CD4-positive, alpha-beta T cell treated with Interleukin-21 for 1 hour (primary cell): ENCODE measurements at places on chromosomes 5 and 9.

DNA sequence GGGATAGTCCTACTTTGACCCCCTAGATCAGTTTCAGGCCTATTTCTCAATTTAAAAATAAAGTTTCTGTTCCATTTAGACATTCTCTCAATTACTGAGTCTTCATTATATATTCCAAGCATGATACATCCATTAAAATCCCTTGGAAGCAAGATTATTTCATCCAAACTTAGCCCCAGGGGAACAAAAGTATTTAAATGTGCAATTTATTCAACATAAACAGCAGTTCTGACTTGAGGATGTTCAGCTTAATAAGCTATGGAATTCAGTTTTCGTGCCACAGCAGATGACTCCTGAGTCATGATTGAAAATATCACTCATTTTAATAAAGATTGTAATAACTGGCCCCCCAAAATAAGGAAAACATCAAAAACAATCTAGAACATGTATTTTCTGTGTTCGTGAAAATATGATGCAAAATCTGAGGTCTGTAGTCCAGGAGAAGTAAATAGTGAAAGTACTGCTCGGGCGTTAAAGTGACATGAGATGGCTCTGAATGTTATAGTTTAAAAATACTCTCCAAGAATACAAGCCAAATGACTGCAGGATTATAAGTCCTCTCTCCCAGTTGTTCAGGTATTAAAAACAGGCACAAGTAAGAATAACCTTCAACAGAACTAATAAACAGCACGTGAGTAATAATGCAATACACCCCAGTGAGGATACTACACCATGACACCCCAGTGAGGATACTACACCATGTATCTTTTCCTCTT is 67.1 kb downstream of the RETREG1 start:
- DNase-seq: no peak

DNA sequence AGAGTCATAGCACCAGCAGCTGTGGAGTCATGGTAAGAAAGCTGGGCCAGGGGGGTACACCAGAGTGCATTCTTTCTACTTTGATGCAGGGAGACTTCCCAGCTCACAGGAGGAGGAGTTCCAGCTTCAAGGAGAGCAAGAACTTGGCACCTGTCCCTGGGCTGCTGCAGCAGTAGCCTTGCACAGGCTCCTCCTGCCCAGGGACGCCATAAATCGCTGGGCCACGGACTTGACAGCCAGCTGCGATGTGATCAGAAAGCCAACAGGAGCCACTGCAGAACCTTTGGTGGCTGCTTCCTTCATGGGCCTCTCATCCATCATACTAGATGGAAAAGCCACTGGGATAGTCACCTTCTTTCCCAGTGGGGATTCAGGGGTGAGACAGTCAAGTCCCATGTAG is 234.7 kb downstream of the NMUR2 start:
- DNase-seq: no peak

DNA sequence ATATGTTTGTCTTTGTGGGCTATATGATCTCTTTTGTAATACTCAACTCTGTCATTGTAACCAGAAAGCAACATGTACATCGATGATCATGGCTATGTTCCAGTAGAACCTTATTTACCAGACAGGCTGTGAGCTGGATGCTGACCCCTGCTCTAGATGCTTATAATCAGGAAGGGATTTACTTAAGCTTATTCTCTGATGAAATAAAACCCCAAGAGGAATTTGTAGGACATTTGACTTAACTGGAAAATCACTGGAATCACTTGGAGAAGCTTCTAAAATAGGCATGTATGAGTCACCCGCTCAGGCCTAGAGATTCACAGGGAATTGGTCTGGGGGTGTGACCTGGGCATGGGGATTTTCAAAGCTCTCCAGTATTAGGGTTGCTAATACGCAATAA is 285.8 kb upstream of the ZNF608 start:
- DNase-seq: no peak

DNA sequence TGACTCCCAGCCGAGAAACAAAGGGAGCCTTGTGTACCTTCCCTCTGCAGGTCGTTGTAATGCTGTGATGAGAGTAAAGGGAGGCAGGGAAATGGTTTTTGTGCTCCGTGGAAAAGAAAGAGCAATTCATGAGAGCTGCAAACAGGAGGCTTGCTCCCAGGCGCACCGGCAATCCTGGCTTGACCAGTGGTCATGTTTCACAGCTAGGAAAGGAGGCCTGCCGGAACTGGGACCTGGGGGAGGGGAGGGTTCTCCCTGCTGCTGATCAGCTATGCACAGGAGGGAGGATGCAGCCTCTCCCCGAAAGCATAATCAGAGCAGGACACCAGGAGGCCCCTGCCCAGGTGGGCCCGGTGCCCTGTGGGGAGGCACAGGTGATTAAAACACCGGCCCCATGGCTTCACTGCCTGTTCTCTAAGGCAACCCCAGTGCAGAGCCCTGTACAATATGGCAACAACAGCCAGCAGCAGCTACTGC is 131.3 kb downstream of the ZDHHC21 start:
- DNase-seq: no peak

DNA sequence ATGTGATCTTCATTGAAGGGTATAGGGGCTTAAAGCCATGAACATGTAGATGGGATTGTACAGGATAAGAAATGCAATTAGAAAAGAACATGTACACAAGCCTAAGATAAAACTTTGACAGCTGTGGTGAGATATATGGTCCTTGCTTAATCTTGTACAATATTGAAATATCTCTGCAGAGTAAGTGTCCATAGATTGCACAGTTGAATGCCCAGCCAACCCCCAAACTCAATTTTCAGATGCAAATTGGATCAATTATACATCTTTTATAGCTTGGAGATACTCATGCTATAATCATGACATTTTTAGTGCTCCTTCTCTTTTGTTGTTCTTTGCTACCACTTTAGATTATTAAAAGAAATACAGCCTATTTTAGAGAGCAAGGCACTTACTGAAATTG is 59.5 kb upstream of the CHSY3 start:
- no peak for DNase-seq

GRCh38 chr5:132223861-132224260 is 3.8 kb downstream of the P4HA2 start:
- DNase-seq: no peak

GRCh38 chr9:19615036-19615624 is 173.7 kb downstream of the SLC24A2 start:
- no peak for DNase-seq

DNA sequence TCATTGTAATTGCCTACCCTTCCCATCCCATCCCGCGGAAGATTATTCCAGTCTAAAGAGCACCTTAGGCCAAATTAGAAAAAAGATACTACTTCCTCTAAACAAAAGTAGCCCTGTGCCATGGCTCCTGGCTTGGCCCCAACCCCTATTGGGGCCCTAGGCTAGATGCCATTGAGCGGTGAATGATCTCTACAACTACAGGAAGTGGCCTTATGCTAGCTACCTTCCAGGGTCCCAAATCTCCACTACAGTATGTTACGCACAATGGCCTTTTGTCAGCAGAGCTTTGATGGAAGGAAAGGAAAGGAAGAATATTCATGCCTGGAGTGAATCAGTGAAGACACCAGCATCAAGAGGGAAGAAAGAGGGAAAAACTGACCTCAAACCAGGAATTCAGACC is 73.3 kb upstream of the OSMR start:
- DNase-seq: no peak

- no peak for DNase-seq
Observed at GRCh38 chr5:9924614-9925013, 294.5 kb upstream of the TAS2R1 start.

DNA sequence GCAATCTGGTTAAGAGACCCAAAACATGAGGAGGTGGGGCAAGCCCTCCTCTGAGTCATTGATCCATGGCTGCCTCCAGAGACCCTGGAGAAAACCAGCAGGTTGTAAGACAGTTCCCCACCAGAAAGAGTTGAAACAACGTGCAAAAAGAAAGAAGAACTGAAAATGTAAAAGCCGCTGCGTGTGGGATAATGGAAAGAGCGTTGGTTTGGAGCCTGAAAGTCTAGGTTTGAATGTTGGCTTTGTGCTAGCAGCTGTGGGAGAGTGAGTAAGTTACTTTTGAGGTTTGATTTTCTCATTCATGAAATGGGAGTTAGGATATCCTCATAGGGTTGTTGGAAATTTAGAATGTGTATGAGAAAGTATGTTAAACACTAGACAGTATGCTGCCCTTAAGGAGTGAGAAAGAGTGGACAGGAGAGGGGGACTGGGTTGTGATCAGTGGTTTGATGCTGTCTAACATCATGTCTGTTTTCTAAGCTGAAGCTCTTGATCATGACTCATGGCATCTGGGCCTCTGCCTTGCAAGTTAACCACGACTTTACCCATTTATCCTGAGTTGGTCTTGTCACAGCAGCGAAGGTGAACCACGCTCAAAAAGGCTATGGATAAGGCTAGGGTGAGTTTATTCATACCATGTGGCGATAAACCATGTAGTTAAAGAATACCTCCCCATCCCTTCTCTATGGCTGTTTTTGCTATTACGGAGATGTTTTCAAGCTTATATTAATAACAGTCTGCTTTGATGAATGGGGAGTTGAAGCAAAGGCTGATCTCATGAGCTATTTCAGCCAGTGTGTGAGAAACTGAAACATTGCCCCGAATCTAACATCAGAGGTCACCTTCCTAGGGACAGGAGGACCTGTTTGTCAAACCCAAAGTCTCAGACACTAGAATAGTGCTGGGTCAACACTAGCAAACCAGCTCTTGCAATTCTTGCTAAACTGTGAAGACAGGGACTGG is 41.3 kb downstream of the ZNF366 start:
- DNase-seq: no peak

- DNase-seq: no peak
Observed at GRCh38 chr5:37495668-37496347, 116.7 kb downstream of the WDR70 start.

GRCh38 chr5:124439609-124440008 is 306.8 kb downstream of the ZNF608 start:
- no peak for DNase-seq

DNA sequence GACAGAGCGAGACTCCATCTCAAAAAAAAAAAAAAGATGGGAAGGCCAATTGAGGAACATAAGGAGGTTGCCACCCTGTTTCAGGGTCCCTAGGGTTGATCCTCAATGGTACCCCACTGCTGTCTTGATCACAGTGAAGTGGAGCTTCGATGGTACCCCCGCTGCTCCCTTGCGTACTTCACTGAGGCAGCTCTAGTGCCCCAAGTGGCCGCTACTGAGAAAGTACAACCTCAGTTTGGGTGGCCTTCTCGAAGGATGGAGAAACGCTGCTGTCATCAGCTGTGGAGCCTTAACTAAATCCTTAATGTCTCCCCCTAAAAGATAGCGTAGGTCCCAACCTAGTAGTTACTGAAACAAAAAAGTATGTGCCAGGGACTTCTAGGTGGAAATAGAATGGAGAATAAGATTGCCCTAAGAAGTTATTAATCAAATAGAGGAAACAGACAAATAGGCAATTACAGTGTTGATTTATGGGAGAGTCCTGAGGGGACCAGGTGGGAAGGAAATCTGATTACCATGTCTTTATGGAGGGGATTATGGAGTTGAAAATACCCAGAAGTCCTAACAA is 6.3 kb downstream of the TESK1 start:
- DNase-seq: peak; percentile 69

- DNase-seq: no peak
Observed at GRCh38 chr5:135160036-135160675, 126.1 kb upstream of the PITX1 start.

DNA sequence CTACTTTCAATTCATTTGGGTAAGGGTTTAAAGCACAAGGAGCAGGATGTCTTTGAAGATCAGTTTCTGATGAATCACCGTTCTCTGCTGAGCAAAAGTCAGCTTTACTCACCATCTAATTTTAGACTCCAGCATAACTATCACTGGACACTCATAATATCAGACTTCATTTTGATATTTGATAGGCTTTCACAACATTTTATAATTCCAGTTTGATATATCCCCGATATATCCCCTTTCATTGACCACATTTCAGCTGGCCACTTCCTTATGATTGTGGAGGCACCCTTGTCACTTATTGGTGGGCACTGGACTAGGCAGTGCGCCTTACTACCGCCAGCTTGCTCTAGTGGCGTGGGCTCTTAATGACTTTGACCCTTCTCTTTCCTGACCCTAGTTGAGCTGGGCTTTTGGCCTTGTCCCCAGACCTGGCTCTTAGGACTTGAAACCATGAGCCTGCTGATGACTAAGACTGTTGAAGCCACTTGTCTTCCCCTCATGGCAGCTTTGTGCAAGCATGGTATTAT is 46.8 kb downstream of the CYSTM1 start:
- DNase-seq: no peak

- peak; percentile 21 for DNase-seq
Observed at GRCh38 chr9:137087409-137087925, 682 bp downstream of the MAN1B1 start.
